ENCODE measurements at places on chromosomes 12 and 14.

DNA sequence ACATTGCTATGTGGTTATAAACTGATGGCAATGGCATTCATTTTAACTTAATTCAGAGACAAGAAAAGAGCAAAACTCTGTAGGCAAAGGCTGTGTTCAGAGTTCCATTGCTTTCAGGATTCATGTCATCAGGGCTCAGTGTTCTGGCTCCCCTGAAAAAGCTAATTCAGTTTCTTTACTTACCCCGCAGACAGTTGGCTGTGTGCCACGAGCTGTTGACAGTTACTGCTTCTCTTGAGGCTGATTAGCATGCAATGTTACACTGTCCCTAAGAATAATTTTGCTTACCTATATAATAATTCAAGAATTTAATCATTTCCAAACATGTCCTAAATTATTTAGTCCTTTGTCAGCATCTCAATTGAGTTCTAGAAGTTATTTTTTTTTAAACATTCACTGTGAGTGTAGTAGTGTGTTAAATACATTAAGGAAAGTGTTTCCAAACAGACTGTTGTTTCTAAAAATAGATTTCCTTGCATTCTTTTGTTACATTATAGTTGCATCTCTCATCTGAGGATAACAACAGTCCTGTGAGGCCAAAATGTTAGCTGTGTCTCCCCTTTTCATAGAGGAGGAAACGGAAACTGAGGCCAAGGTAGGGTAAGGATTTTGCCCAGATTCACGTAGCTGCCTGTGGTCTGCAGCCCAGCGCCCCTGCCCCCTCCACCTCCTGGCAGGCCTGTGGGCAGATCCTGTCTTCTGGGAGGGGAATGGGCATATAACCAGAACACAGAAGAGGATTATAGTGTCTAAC, 98.6 kb downstream of the PELI2 start:
- DNase-seq = no peak

DNA sequence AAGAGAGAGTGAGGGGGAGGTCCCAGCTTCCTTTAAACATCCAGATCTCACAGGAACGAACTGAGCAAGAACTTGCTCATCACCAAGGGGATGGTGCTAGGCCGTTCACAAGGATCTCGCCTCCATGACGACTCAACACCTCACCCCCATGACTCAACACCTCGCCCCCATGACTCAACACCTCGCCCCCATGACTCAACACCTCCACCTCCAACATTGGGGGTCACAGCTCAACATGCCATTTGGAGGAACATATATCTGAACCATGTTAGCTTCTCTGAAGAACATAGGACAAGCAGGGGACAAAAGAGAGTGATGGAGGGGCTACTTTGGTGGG, 66.0 kb upstream of the LHX5 start:
- DNase-seq = no peak

DNA sequence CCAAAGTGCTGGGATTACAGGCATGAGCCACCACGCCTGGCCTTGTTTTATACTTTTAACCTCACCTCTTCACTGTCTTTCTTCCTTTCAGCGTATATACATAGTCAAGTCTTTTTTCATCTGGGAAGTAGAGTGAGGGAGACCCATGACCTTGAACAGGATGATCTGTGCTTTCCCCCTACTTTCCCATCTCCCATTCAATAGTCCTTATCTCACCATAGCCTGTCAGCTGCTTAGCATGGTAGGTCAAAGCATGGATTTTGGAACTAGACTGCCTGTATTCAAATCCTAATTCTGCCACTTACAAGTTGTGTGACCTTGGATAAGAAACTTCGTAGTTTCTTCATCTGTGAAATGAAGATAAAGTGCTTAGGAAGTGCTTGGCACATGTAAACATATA, 96.4 kb upstream of the MON2 start:
- DNase-seq = no peak

DNA sequence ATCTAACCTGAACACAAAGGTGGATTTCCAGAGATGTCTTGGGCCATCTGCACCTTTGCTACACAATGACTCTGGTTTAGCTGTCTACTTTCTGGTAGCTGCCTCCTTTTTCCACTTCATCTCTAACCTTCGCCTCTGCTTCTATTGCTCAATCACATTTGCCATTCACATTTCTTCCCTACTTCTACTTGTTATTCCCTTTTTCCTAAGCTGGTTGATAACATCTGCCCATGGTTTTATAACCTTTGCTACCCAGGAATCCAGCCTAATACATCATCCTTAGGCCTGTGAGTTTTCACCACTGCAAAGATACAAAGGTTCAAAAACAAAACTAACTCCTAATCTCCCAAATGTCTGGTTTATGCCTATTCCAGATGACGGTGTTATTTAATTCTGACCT, 13.2 kb downstream of the SPPL3 start:
- DNase-seq = no peak

DNA sequence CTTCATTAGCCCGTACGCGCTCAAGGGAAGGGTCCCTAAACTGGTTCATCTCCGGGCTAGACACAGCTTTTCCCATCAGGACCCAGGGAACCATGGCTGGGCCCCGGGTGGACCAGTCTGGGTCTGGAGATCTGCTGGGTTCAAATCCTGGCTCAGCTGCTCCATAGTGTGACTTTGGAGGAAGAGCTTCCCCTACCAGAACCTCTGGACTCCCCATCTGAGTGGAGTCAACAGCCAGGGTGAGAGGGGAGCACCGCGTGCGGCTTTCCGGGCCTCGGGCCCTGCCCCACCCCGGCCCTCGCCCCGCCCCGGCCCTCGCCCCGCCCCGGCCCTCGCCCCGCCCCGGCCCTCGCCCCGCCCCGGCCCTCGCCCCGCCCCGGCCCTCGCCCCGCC, 41.2 kb downstream of the BEGAIN start:
- DNase-seq = no peak

DNA sequence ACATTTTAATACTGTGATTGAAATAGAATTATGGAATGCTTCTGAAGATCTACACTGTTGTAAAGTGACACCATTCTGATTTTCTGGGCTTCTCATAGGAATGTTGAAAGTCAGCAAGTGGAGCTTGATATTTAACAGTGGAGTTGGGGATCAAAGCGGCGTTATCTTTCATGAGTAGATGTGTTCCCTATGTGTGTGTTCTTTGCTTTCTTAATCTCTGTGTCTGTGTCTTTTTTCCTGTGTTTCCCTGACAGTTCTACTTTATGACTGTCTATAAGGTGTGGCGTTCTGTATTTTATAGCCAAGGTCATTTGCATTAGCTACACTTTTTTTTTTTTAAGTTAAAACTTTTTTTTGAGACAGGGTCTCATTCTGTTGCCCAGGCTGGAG, 24.7 kb downstream of the SYNE2 start:
- no peak for DNase-seq
